WTC11 (cell line): ENCODE measurements at places on chromosomes 6 and 20. TPM values are rescaled to one million over a fixed set of nuclear protein-coding genes. Genes with fewer than 3 reads are reported as not detected.

DNA sequence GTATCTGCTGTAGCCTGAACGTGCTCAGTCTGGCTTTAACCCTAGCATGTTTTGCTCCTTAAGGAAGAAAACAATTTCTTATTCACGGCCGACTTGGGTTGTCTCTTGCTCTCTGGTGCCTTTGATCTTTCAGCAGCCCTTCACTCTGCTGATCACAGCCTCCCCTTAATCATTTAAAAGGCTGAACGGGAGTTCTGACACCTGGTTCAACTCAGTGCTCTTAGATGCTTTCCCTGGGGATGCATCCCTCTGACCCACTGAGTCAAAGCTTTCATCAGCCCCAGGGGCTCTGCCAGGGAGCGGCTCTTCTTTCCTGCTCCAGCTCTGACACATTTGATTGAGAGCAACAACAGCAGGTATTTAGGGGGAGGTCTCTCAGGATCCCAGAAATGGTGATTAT, 79.0 kb upstream of the FYN start:
- DNase-seq, result no peak

- no peak for DNase-seq
Measured at GRCh38 chr6:153702671-153703070, 336.4 kb upstream of the OPRM1 start.

GRCh38 chr6:134007077-134007476, 45.3 kb downstream of the SLC2A12 start:
- no peak for DNase-seq

The SASH1 gene
- 21.7 to 27.4 TPM (median 24.0 TPM) in 3 replicates for total RNA-seq

DNA sequence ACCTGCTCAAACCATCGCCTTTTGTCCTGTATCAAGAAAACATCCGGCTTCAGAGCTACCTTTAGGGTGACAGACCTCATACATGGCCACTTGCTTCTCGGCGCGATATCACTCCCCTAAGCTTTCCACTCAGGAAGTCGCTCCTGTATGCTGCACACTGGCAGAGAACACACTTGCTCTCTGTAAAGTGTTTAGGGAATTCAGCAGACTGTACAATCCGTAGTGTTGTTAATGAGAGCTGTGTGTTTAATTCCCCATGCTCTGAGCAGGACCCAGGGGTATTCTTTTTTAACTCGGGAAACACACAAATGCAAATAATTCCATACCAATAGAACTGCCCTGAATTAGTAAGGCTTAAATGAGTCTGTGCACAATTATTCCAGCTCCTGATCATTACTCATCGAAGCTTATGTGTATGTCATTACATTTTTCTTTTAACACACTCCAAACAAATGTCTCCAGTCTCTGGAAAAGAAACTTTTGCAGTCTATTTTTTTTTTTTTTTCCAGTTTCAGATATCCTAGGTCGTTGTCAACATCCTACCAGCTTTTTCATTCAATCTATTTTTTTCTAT, 338.7 kb upstream of the ARID1B start:
- DNase-seq, result no peak

The OR2B6 gene
- not detected in 3 replicates for total RNA-seq

GRCh38 chr6:36608788-36609563, 14.8 kb downstream of the SRSF3 start:
- DNase-seq, result peak; percentile 2
